ENCODE measurements at places on chromosomes 12 and 14.

DNA sequence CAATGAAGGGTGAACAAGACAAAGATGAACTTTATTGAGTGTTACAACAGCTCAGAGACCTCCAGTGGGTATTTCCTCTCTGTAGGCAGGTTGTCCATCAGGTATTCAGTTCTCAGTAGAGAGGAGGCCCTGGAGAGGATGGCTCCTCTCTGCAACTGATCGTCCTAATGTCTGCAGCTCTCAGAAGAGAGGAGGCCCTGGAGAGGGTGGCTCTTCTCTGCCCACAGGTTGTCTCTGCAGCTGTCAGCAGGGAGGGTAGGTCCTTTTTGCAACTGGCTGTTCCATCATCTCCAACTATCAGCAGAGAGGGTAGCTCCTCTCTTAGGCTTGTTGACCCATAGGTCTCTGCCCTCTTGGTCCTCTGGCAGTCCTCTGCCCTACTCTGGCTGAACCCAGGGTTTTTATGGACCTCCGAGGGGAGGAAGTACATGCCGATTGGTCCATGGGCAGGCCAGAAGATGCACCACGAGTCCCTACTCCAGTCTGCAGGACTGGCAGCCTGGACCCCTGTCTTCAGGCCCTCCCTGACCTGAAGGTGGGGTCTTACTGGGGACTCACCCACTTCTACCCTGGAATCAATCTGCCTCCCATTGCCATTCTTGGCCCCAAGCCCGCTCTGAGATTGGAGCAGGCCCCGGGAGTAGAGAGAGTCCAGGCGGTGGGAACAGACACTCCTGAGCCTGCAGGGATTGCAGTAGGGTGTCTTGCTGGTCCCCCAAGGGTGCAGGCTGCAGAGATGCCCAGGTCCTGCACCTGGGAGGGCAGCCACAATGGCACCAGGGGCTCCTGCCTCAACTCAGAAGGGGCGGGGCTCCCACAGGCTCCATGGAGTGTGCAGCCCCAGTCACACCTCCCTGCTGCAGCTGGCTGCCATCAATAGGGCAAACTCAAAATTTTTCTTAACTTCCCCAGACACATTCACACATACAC, 2.3 kb downstream of the TMEM116 start:
- DNase-seq, result no peak

GRCh38 chr14:100524233-100524932, 62.8 kb downstream of the BEGAIN start:
- no peak for DNase-seq

GRCh38 chr12:124463341-124463921, 104.0 kb downstream of the NCOR2 start:
- no peak for DNase-seq

- DNase-seq, result no peak
Measured at GRCh38 chr12:124006085-124006845, 33.2 kb downstream of the ZNF664 start.

DNA sequence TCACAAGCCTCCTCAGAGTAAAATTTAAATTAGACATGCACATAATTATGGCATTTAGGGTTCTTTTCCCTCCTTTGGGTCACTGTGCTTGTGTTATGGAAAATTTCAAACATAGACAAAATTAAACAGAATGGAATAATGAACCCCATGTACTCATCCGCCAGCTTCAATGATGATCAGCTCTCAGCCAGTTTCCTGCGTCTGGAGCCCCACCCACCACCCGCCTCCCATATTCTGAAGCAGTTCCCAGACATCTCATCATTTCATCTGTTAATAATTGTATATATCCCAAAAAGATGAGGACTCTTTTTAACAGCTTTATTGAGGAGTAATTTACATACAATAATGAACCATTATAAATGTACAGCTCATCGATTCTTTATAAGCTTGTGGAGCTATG, 128.2 kb downstream of the EML1 start:
- DNase-seq, result no peak

GRCh38 chr12:56221232-56221756, 428 bp downstream of the RNF41 start:
- peak; percentile 57 for DNase-seq

DNA sequence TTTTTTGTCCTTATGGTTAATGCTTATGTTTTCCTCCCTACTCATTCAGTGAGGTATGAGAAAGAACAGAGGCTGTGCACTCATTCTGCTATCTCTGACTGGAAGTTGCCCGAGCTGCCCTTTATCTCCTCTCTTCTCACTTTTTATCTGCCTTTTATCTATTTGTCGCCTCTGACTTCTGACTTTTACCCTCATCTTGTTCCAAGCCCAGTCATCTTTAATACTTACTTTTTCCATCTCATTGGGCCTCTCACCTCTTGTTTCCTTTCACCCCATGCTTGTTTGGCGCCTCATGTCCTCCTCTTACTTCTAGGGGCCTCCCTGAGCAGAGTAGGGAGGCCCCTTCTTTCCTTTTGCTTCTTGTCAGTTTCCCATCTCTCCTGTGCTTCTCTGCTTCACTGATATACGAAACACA, 50.7 kb downstream of the DIP2B start:
- DNase-seq, result no peak

- DNase-seq, result peak; percentile 23
Measured at GRCh38 chr14:87049950-87050349, 943.0 kb downstream of the GALC start.

- no peak for DNase-seq
Measured at GRCh38 chr12:10033783-10034545, 3.5 kb downstream of the CLEC9A start.

DNA sequence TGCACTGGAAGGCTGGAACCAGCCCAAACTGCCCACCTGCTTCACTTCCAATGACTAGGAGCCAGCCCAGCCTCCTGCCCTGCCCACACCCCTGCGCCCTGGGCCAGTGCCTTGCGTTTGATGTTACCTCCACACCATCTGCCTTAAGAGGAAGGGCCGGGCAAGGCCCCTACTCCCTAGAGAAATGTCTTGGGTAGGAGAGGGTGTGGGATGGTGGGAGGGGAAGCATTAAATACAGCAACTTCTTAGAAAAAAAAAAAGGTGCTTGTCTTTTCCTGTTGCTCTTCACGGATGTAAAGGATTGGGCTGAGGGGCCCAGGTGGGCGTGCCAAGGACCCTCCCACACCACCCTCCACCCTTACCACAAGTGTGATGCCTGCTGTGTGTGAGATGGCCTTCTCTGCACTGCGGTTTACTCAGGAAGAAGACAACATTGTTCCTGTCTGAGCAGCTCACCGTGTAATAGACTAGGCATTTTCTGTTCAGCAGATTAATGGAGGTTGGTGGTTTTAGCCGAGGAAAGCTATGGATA, 99.9 kb downstream of the NINJ2 start:
- no peak for DNase-seq

DNA sequence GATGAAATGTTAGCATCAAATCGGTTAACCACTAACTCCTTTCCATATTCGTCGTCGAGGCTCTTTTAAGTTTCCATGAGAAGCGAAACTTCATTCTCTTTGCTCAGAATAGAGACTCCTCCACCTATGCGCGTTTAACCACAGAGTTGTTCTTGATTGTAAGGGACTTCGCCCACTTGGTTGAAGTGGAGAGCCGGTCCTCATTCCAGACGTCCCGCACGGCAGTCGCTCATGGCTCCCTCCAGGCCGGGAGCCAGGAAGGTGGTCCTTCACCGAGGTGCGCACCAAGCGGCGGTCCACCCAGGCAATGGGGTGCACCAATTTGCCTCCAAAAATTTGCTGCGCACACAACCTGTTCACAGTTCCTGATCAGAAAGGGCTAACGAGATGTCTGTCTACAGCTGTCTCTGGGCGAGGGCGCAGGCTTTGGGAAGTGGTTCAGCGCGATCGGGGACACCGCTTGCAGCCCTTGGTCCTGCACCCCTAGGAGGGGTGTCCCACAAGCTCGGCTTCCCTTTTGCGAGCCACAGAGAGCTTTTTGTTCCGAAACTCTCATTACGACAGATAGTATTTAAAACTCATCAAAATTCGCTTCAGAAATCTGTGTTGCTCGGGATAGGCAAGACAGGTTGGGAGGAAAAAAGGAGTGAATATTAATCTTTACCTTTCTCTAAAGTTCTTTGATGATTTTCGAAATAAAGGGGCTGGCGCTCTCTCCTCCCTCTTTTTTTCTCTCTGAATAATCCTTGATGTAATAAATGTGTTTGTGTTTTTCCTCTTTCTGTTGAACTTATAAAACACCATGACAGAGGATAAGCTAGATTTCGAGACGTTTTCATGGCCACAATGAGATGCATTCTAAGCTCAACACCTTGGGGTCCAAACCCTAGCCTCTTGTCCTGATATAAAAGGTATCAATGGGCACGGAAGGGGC, 6.4 kb upstream of the ALX1 start:
- DNase-seq, result no peak

DNA sequence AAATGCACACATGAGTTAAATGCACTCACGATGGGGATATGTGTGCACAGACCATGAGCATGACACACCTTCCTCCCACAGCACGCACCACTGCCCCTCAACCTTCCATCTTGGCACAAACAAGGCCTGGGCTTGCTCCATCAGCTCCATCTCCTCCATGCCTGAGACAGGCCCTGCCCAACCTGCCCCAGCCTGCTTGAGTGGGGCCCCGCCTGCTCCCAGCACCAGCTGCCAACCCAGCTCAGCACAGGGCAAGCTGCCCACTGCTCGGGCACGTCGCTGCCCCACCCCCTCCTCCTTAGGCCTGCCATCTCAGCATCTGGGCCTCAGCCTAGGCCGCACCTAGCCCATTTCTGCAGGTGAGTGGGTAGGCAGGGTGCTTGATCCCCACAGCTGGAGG, 27.6 kb upstream of the KRT78 start:
- DNase-seq, result no peak

DNA sequence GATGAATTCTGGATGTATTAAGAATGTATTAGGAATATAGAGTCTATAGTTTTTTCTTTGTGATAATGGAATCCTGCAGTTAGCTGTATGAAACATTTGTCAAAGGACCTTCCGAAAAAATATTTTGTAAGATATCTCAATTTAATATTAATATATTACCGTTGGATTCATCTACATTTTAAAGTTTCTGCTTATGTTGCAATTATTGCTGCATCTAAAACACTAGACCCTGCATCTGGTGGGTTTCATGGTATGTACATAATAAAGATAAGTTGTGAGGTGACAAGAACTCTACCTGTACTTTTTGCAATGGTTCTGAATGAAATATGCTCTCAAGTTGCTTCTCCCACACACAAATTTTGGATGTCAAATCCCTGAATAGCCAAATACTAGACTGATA, 565.9 kb upstream of the FBXO33 start:
- DNase-seq, result no peak

DNA sequence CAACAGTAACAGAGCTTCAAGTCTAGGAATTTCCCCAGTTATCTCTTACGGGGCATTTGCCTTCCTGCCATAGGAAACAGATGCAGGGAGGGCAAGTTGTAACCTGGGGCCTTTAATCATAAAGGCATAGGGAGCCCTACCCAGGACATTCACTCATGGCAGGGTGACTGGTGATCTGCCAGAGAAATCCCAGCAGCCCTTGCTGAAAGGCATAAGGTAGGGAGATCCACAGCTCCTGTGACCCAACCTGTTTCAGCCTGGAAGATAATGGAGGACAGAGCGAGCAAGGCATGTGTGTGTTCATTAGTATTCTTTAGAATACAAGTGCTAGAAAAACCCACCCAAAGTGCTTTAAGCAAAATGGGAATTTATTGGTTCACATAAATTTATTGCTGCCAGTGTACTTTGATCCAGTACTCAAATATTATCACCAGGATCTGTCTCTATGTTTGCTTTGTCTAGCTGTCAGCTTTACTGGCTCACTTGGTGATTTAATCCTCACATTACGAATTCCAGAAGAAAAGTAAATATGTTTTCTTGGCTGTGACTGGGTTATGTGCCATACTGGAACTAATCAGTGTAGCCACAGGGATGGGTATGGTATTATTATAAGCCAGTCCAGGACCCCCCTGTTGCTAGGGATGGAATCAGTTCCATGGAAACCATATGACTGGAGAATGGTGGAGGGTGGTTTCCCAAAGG, 21.1 kb upstream of the AKAP6 start:
- DNase-seq, result no peak

DNA sequence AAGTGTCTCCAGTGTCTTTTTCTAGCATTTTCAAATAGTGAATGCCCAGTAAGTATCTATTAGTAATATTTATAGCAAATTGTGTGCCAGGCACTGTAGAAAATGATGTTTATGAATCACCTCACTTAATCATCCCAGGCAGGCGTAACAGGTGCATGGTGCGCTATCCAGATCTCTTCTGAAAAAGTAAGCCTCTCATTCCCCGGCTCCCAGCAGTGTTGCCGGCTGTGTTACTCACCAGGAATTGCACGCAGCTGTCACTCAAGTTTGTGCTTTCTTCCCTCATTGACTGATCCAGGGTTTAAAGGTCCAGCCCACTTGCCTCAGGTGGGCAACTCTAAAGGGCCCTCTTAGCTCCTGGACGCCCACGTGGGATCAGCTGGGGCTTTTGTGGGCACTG, 173.8 kb upstream of the RASSF8 start:
- DNase-seq, result no peak

GRCh38 chr12:6765048-6765633, 1.0 kb upstream of the PTMS start:
- no peak for DNase-seq

DNA sequence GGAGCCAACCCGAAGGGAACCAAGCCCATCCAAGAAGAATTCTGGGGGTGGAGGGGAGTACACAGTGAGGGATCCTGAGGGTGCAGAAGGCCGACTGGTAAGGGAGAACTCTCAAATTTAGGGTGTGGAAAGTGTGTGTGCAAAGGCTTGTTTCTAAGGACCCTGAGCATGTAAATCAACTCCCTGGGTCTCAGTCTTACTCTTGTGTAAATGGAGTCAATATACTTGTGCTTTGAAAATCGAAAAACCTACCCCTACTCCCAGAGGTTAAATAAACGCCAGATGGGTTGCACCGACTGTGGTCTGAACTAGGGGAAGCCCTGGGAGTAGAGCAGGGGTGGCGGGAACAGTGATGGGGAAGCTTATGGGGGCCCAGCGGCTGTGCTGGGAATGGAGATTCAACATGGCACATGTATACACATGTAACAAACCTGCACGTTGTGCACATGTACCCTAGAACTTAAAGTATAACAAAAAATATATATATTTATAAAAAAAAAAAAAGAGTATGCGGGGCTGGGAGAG, 6.0 kb downstream of the B4GALNT1 start:
- no peak for DNase-seq

DNA sequence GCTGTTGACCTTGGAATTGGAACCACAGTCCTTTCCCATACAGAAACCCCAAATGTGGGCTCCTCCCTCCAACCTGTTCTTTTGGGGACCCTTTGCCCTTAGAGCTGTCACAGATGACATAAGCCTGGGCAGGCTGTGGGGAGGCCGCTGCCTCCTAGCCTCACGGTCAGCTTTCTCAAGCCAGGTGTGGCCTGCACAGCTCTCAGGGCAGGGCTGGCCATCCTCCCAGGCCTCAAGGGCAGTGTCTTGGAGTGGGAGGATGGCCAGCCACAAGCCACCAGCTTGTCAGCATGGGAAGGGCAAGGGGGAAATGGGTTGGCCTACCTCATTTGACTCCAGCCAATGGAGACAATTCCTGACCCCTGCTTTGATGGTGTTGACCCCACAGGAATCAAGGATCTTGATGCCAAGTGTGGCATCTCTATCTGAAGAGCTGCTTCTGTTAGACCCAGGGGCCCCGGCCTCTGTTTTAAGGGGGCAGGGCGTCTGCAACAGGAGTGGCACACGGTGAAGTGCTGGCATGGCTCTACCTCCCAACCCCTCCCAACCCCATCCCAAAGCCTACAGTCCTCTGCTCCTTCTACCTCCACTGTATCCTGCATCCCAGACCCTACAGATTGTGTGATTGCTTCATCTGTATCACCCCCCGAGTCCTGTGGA, 11.5 kb downstream of the CBLN3 start:
- no peak for DNase-seq

GRCh38 chr14:57382283-57382682, 8.1 kb upstream of the NAA30 start:
- peak; percentile 64 for DNase-seq

Data from GM04504 (cell line).